ENCODE measurements at places on chromosomes 11 and 22.

DNA sequence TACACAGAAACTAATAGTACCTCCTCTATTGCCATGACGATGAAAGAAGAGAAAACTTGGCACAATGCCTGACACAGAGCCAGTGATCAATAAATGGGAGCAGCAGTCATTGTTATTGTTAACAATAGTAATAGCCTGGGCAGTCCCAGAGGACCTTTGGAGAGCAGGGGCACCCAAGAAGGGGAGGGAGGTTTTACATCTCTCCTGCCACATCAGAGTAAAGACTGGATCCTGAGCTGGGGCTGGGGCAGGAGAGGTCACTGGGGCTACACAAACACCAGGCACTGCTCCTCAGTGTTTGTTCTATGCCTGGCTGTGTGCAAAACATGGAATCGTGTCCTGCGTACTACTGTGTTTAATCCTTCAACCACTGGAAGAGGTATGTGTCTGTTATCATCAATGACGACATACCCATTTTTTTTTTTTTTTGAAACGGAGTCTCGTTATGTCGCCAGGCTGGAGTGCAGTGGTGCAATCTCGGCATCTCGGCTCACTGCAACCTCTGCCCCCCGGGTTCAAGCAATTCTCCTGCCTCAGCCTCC lies 25.0 kb upstream of the CREB3L1 start:
- no peak for DNase-seq

- DNase-seq = no peak
These were observed 12.5 kb downstream of the CREB3L1 start for GRCh38 chr11:46290011-46290410.

GRCh38 chr11:3775736-3776406 lies 21.5 kb downstream of the NUP98 start:
- no peak for DNase-seq

DNA sequence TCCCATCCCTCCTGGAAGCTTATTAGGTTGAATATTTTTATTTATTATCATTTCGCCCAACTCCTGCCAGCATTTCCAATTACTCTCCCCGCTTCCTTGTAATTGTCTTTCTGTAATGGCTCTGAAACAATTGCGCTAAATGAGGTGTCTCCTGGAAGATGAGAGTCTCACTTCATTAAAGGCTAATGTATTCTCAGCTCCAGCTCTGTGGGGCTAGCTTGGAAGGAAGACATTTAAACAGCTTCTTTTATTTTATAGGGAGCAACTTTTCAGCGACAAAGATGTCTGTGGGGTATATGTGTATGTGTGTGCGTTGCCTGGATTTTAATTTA lies 86.6 kb downstream of the PKNOX2 start:
- DNase-seq = no peak

DNA sequence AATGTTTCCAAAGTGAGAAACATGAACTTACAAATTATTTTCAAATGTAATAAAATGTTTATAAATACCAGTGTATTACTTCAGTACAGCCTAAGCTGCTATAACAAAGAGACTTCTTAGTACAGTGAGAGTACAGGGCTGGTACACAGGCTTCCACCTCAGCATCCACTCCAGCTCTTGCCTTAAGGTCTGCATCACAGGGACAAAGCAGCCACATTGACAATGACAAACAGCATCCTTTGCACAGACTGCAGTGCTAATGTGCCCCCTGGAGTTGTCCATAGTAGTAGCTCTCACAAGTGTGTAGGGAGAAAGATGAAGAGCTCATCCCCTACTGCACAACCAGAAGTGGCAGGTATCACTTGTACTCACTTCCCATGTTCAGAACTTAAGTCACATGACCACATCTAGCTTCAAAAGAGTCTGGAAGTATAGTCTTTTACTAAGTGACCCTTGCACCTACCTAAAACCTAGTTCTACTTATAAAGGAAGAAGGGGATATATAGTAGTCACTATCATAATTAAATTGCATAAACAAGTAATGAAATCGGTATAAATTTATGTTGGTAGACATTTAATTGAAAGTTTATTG lies 10.7 kb upstream of the LIPT2 start:
- no peak for DNase-seq

DNA sequence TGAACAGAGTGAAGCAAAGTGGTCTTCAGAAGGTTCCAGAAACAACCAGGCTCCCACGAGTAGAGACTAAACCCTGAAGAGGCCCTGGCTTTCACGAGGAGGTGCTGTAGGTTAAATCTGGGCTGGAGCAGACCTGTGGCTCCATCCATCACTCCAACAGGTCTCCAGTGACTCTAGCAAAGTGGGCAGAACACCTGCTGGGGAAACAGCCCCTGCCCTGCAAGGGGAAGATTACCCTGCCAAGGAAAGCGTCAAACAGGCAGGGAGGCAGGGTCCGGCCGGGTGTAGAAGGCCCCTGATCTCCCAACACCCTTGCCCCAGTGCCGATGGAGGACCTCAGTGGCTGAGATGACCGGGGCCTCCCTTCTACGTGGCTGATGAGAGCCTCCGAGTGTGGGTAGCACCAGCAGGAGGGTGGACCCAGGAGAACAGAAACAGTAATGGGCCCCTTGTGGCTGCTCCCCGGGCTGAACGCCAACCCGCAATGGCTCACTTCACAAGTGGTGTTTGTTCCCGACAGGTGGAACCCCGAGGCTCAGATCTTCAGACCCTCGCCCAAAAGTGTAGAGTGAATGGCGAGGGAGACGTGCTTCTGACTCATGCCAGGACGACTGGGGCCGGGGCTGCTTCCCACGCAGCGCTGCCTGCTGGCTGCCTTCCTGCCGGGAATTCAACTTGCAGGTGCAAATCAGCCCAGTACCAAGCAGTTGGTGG lies 112.0 kb downstream of the SHANK2 start:
- DNase-seq = no peak

GRCh38 chr11:109772892-109773291 lies 320.3 kb upstream of the ZC3H12C start:
- no peak for DNase-seq

- no peak for DNase-seq
These were observed 1.7 kb downstream of the SLC37A4 start for GRCh38 chr11:119029069-119029339.

GRCh38 chr22:45212992-45213751 lies 27.5 kb downstream of the KIAA0930 start:
- no peak for DNase-seq

- DNase-seq = no peak
These were observed 113.9 kb downstream of the TRIM29 start for GRCh38 chr11:120024046-120024445.

DNA sequence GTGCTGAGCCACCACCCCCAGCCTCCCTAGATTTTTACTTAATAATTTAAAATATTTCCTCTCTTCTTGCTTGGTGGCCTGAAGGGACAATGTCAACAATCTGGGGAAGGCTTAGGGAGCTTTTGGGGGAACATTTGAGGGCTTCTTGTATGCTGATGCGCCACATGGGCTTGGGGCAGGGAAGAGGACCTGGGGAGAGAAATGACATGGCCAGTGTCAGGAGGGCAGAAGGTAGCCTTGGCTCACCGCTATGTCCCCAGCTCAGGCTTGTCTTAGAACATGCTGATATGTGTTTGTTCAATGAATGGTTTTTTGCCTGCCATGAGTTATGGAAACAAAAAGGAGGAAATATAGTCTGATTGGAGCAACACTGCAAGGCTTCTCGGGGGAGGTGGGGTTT lies 51.6 kb downstream of the ST14 start:
- no peak for DNase-seq

DNA sequence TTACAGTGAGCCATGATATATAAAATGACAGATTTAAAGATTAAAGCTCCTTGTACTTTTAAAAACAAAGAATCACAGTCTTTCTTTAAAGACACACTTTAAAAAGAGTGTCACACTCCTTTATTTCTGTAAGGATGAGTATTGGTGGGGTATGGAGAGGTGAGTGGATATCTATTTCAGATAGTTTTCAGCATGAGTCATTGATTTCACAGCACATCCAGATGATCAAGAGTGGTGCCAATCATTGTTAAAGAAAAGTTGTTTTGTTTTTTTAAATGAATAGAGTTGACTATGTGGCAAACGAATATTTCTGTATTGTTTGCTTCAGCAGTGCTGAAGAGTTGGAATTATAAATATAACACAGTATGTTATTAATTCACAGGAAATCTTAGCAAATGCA lies 52.5 kb downstream of the FAR1 start:
- DNase-seq = no peak

DNA sequence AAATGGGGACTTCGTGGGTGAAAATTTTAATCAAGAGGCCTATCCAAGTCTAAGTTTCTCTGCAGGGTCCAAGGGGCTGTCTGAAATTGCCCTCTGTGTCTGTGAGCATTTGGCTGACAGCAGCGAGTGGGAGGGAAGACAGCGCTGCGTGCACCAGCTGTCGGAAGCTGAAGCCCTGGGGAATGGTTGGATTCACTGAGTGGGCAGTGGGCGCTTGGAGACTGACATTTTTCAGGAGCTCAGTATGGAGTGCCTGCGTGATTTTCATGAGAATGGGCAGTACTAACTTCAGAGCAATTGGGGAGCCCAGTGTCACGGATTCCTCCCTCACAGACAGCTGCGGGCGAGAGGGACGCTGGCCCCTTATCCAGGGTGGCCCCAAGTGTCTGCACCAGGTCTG lies 388.8 kb upstream of the B3GAT1 start:
- DNase-seq = no peak

- no peak for DNase-seq
These were observed 5.9 kb upstream of the OSBPL5 start for GRCh38 chr11:3170756-3171650.

- no peak for DNase-seq
These were observed 98.5 kb upstream of the SLC22A12 start for GRCh38 chr11:64492561-64492960.

- DNase-seq = no peak
These were observed 86.6 kb upstream of the FGF3 start for GRCh38 chr11:69905611-69906452.

DNA sequence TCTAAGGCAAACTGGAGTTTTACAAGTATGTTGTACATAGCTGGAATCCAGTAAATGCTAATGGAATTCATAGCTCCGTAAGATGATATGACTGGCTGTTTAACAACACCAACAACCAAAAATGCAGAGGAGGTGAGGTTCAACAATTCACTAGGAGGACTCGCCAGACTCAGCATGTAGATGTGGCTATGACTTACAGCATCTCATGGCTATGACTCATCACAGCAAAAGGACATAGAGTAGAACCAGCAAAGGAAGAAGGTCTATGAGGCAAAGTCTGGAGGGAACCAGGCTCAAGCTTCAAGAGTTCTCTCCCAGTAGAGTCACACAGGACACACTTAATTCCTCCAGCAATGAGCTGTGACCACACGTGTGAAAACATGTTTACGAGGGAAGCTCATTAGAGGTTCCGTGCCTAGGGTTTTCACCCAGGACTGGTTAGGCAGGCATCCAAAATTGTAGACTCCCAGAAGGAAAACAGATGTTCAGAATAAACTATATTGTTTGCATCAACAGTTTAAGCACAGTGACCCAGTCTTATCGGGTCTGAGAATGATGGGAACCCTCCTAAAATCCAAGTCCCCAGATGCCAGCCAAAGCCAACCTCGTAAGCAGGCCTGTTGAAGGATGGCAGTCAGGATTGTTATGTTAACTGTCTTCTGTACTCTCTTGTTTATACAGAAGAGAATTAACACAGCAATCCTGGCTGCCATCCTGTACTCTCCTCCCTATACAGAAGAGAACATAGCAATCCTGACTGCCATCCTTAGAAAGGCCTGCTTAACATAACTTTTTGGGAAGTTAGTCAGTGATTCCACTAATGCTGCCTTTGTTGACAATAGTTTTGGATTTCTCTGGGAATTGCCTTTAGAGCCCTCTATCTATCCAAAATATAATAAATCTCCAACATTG lies 116.6 kb downstream of the LARGE1 start:
- DNase-seq = no peak

DNA sequence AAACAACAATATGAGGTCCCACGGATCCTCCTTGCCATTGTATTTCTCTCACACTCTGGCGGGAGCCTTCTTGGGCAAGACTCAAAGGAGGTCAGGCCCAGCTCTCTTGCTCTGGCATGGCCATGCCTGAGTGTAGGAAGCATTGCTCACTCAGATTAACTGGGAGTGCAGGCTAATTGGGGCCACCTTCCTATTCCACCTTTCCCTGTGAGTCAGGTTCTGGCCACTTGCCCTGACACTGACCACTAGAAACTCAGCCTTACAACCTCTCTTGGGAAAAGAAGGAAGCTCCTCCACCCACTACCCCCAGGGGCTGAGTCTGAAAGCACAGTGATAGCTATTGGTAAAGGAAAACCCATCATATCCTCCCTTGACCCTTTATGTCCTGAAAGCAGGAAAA lies 121.8 kb upstream of the NTM start:
- no peak for DNase-seq

DNA sequence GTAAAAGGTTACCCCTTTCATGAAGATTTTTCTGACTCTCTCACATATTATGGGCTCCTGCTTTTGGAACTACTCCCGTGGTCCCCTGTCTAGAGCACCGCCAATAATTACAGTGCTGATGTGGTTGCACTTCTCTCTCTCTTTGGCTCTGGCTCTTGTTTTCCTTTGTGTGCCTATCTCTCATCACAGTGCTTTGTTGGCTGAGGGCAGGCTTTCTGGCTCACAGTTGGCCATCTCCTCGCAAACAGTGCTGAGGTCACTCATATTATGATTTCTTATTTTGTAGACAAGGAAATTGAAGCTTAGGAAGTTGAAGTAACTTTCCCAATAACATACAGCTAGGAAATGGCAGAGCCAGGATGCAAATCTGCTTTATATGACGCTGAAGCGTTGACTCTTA lies 192.5 kb downstream of the DDX10 start:
- no peak for DNase-seq

- DNase-seq = no peak
These were observed 103.9 kb downstream of the SEZ6L start for GRCh38 chr22:26273011-26273675.

DNA sequence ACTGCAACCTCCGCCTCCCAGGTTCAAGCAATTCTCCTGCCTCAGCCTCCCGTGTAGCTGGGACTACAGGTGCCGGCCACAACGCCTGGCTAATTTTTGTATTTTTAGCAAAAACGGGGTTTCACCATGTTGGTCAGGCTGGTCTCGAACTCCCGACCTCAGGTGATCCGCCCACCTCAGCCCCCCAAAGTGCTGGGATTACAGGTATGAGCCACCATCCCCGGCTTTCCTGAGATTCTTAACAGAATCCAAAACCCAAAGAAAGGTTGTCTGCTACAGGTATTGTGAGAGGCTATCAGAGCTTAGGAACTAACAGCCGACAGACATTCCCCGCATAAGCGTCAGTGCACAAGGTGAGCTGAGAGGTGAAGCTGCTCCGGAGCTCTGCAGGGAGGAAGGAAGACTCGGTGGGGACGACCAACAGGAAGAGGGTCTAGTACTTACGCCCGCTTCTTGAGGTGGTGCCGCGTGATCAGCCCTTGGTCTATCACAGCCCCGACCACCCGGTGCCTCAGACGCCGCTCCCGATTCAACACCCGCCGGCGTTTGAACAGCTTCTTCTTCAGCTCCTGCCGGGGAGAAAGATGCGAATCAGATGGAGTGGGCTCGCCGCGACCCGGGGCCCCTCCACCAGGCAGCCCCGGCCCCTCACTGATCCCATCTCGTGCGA lies 470 bp downstream of the C11orf98 start:
- no peak for DNase-seq

Measured in right lung (tissue), 10 donors.